Myocyte (in vitro differentiated cells): ENCODE measurements at places on chromosomes 7 and 10. TPM values are rescaled to one million over a fixed set of nuclear protein-coding genes. Genes with fewer than 3 reads are reported as not detected.

The MYH16 gene
- total RNA-seq: not detected in 2 replicates

The OGDHL gene
- total RNA-seq: 0.05 and 0.16 TPM in 2 replicates

The PITX3 gene
- total RNA-seq: 11.6 and 18.1 TPM in 2 replicates

The DPYSL4 gene
- total RNA-seq: 21.0 and 22.3 TPM in 2 replicates
